ENCODE measurements at places on chromosomes 12 and 14.

GRCh38 chr12:3259973-3260372 lies 182.8 kb downstream of the TSPAN9 start:
- DNase-seq: no peak

- no peak for DNase-seq
Measured at GRCh38 chr12:24838531-24838950, 110.4 kb downstream of the BCAT1 start.

DNA sequence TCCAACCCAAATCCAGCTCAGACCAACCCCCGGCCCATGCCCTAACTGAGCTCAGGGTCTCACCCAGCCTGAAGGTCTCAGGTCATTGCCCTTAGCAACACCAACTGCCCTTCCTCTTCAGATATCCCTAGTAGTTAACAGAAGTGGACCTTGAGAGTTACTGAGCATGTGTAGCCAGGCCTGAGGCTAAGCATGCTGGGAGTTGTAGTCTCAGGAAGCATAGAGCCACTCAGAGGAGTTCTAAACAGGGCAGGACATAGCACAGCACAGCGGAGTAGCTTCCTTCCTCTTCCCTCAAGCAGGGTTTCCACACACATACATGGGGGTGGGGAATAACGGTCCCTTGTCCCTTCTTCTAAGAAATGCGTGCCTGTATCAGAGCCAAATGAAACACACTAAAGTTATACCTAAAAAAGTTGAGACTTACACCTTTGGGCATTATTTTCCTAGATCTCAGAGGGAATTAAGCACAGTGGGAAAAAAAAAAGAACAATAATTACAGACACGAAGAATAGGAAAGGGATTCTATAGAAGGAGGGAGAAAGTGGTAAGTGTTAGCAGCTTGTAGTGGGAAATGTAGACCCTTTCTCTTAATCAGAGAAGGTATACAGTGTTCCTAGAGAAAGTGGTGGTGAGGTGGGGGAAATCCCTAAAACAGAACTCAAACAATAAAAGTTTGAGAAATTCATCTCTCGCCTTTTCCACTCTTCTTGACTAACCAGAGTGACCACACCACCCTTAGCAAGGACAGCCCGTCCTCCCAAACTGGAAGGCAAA lies 4.4 kb downstream of the KMT2D start:
- no peak for DNase-seq

GRCh38 chr12:47318963-47319362 lies 239.2 kb upstream of the AMIGO2 start:
- DNase-seq: no peak

GRCh38 chr12:64273527-64274403 lies 51.7 kb upstream of the KICS2 start:
- no peak for DNase-seq

- no peak for DNase-seq
Measured at GRCh38 chr12:96220902-96221301, 26.7 kb downstream of the ELK3 start.

DNA sequence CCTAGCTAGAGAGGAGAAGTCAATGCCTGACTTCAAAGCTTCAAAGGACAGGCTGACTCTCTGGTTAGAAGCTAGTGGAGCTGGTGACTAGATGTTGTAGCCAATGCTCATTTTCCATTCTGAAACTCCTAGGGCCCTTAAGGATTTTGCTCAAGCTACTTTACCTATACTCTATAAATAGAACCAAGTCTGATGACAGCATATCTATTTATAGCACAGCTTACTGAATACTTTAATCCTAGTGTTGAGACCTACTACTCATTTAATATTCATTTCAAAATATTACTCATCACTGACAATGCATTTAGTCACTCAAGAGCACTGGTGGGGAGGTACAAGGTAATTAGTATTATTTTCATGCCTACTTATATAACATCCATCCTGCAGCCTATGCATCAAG lies 137.2 kb upstream of the PELI2 start:
- DNase-seq: no peak

DNA sequence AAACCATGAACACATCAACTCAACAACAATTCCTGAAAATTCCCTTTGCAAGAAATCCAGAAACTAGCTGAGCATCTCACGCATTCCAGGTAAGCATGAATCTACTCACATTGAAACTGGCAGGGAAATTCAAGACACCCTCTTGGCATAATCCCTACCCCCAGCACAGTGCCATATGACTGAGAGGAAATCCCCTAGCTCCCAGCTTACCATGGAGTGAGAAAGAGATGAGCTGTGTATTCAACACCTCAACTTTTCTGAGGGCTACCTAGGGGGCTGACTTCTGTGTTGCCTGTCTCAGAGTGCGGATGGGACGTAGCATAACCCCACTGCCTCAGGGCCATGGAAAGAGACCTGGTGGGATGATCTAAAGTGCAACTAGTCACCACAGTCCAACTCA lies 37.7 kb upstream of the GPR132 start:
- DNase-seq: no peak

DNA sequence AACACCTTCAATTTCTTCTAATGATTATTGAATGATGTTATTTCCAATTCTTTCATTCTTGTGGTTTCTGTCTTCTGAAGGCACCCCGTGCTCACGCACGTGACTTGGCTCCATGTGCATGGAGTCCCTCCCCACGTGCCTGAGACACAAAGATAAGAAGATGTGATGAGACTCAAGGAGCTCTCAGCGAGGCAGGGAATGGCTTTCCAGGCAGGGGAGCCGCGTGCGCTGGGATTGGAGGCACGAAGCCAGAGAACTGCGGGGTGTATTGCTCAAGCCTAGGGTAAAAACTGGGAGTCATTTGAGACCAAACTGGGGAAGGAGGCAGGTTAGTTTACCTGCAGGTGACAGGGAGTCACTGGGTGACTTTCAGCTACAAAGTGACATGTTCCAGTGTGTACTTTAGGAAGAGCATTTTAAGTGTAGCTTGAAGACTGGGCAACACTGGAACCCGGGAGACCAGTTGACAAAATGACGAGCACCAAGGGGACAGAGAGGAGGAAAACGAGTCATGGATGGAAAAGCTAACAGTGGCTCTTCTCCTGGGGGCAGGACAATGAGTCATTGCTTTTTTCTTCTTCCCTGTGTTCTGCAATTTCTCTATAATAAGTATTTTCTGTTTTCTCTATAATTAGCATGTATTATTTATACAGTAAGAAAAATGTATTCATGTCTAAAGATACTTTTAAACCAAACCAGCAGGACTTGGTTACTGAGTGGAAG lies 311.7 kb upstream of the FKBP4 start:
- no peak for DNase-seq

GRCh38 chr12:113239288-113239771 lies 18.1 kb downstream of the TPCN1 start:
- DNase-seq: no peak

DNA sequence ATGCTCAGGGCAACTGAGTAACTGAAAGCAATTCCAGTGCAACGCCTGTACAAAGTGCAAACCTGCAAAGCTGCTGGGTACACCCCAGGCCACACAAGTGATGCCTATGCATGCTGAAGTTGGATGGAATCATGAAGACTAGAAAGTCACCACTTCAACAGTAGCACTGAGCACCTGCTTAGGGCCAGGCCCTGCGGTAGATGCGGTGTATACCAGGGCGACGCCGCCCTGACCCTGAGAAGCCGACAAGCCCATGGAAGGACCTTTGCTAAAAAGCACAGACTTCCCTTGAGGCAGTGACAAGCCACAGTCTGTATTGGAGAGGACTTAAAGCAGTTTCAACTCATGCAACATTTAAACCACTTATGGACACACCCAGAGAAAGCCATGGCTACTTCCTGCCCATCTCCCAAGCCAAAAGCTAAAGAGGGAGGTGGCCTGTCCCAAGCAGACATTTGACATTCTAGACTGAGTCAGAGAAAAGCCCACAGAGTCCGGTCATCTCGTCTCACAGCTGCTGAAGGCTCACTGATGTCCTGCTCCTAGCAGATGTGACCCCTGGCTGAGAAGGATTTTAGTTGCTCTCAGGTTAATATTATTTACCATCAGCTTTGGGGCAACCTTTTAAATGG lies 843.9 kb upstream of the TMEM132C start:
- DNase-seq: no peak

DNA sequence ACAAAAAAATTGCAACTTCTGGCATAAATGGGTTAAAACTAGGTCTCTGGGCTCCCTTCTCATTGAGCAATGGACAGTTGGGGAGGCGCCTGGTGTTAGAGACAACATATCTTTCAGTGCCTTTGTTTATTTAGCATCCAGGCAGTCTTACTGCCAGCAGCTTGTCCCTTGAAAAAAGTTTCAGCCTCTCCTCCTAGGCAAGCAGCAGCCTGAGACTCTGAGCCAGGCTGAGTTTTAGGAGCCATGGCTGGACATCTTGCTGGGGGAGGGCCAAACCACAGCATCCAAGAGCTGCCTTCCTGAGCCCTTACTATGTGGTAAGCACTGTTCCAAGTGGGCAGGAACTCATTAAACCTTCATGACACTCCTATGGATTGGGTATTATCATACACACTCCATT lies 10.1 kb upstream of the JDP2 start:
- DNase-seq: no peak

GRCh38 chr12:57162553-57163125 lies 15.2 kb upstream of the LRP1-AS start:
- DNase-seq: no peak

DNA sequence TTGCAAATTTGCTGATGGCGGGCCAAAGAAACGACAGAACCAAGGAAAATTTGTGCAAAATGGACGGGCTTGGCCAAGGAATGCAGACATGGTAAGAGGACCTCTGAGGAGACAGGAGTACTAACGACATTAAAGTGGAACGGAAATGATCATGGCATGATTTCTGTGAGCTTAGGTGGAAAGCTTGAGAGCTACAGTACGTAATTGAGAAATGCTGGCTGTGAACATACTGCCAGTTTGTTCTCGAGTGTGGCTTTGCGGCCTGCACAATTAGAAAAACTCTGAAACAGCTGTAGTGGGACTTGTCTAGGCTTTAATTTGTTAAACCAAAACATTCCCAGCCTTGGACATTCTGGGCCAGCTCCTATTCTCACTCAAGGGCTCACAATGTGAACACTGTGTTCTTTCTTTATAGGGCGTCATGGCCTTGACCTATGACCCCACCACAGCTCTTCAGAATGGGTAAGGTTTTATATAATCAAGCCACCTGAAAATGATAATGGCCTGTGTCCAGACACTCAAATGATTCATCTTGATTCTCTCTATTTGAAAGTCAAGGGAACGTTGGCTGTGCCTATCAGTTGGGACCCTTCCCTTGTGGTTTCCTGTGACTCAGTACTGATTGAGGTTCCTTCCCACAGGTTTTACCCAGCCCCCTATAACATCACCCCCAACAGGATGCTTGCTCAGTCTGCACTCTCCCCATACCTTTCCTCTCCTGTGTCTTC lies 48.5 kb downstream of the BAZ2A start:
- DNase-seq: no peak

- DNase-seq: no peak
Measured at GRCh38 chr12:117037289-117038022, 61.8 kb downstream of the TESC start.

GRCh38 chr14:75456997-75457335 lies 29.1 kb downstream of the JDP2 start:
- no peak for DNase-seq

DNA sequence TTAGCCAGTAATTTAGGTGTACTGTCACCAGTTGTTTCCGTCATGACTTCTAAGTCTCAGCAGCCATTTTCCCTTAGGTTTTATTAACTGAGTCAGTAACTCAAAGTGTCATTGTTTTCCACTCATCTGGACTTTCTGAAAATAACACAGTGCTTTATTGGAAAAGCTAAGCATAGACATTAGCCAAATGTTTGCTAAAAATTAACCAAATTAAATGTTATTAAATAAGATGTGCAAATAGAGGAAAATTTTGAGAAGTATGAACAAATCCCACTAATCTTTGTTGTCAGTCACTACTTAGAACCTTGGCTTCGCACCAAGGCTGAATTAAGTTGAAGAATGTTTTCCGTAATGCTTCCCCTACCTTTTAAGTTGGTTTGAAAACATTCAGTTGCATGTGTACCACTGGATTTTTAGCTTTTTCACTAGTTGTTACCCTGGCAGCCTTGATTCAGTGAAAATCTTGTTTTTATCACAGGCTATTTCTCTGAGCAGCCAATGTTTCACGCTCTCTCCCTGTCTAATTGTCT lies 43.0 kb downstream of the BORCS5 start:
- no peak for DNase-seq

DNA sequence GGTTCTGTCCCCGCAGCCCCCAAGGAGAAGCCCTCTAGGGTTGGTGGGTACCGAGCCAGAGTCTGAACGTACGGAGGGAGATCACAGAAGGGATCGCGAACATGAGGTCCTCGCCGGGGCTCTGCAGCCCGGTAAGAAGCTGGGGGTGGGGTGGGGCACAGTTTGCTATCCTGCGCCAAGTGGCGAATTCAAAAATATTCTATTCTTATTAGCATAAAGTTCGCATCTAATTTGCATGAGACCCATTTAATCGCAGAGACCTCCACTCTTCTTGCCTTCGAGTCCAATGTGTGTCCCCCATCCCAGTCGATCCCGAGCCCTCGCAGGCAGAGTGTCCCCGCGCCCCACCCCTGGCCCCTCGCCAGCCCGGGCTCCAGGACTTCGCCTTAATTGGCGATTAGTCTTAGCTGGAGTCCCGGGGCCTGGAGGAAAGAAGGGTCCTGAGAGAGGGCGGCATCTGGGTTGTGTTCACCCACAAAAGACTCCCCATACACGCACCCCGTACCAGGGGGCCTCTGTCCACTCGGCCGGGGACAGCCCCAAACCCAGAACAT lies 604 bp upstream of the ARHGEF25 start:
- DNase-seq: no peak

DNA sequence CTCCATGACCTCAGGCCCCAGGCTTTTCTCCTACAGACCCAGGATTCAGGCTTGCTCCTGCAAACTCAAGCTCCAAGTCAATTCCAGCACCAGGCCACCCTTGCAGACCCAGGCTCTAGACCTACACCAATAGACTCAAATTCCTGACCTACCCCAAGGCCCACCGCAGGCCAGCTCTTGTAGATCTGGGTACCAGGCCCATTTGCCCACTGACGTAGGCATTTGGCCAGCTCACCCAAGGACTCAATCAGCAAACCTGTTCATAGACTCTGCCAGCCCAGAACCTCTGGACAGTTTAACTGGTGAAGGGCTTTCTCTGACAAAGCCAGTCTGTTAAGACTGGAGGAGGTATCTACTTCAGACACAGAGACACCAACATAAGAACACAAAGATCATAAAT lies 52.3 kb downstream of the SPTSSA start:
- no peak for DNase-seq

DNA sequence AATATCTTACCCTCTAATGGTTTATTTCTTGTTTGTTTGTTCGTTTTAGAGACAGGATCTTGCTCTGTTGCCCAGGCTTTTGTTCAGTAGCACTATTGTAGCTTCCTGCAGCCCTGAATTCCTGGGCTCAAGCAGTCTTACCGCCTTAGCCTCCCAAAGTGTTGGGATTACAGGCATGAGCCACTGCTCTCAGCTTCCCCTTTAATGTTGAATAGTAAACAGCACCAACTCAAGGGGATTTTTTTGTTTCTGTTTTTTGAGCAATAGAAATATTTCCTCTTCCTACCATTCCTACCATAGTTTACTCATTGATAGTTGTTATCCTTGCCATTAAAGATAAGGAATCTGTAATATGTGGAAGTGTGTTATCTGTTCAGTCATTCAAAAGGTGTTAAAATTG lies 10.7 kb downstream of the ARID4A start:
- no peak for DNase-seq

Data from activated T-cell treated with anti-CD3 and anti-CD28 coated beads, Interleukin-2, amount 50 U/mL, for 1 hour (primary cell).